ENCODE measurements at places on chromosomes 5 and 9.

DNA sequence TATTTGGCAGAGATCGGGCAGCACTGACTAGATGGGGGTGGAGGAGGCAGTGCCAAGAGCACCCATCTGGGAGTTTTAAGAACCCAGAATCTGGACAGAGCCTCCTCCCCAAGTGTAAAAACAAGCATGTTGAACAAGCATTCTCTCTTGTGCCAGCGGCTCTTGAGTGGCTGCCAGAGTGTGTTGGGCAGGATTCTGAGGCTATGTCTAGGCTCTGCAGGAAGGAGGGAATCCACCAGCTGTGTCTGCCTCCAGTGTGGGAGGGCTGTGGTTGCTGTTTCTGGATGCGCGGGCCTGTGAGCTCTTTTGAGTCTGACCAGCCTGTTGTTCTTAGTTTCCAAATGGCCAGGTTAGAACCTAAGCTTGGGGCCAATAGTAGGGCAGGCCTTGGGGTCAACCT is 39.8 kb downstream of the HMCN2 start:
- DNase-seq = no peak

DNA sequence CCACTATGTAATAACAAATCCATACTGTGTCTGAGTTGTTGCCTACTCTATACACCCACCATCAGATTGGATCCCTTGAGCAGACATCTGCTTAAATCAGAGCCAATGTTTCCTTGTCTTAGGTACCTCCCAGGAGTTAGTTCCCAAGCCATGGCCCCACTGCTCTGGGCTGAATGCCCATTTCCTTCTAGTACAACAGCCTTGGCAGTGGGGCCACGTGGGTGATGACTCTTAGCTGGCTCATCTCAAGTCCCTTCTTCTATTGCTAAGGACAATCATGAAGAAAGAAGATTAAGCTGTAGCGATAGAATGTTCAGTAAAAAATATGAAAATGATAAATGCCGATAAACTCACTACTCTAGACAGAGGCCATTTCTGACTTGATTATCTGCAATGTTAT is 16.6 kb downstream of the PTGR1 start:
- no peak for DNase-seq

DNA sequence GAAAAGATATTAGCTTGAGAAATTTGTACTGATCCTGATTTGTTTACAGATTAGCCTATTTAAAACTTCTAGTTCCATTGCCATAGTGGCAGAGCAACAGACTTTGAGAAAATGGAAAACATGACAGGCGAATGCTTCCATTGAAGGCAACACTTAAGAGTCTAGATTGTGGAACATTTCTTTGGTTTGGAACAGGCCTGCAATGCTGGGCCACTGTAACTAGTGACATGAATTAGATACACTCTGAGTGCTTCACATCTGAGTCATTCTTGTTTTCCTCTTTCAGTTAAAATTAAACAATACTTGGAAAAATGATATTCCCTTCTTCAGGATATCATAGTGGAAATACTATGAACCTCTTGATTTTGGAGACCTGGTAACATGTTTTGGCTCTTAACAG is 453.6 kb upstream of the TUSC1 start:
- DNase-seq = no peak

DNA sequence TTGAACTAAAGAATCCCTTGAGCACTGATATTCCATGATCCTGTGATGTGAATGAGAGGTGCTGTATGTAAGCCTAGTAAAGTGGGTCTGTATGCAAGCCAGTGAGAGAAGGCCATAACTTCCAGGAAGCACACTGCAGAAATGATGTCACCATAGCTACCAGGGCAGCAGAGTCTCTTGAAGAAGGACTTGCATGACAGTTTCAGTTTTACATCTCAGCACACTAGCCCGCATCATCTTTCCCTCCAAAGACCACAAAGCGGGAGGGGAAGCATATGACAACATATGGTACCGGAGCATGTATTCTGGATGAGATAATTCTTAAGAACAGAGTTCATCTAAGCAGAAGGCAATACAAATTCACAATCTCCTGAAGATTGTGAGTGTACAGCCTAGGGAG is 37.6 kb upstream of the MAST4 start:
- DNase-seq = no peak

DNA sequence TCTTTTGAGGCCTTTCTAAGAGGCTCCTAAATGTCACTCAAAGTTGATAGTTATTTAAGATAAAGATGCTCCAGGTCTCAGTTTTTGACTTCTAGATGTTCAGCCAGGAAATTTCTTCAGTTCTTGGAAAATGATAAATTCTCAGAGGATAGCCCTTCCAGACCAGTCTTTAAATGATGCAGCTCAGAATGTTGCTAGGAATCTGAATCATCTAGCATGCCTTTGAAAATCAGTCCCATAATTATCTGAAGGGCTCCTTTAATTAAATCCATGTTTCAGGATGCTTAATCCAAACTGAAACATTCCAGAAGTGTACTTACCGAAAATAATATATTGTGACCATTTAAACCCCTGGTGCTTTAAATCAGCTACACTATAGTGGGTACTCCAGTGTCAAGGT is 107.5 kb upstream of the FBN2 start:
- no peak for DNase-seq

DNA sequence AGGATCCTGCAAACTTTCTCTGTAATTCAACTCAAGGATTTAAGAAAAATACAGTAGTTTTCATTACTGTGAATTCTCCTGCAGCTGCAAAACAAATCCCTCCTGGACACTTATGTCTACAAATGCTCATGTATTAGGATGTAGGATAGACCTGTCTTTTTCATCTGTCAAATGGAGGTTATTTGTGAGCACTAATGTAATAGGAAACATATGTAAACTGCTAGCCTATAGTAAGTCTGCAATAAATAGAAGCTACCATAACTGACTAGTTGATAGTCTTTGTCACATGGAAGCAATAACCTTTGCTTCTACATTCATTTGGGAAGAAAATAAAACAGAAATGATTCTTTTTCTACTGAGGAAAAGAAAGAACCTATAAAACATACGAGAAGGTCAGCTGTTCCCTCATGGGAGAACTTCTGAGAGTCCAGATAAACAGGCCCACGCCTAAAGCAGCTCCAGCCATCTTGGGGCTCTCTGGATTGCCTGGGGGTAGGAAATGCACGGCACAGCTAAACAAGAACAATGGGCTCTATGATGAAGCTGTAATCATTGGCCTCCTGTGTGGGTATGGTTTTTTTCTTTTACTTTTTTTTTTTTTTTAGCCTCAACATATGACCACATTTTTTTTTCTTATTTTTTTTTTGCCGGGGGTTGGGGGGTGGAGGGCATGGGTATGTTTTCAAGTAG is 6.2 kb downstream of the KCNV2 start:
- no peak for DNase-seq

GRCh38 chr9:116891424-116891823 is 204.3 kb downstream of the TRIM32 start:
- DNase-seq = no peak

- no peak for DNase-seq
These were observed 142.8 kb upstream of the RGMB start for GRCh38 chr5:98630621-98631020.

DNA sequence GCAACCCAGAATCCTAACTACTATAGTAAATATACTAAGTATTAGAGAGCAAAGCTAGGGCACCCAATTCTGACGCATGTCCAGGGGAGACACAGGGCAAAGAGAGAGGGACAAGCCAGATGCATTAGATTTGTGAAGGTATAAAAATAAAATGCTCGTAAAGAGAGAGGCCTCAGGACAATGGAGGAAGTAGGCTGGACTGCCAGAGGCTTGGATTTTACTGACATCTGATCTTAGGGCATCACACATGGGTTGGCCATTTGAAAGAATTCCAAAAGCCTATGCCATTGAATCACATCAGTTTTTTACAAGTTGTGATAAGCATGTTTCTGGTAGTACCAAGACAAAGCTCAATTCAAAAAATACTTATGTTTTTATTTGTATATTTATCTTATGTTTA is 149.3 kb upstream of the MSX2 start:
- DNase-seq = no peak

DNA sequence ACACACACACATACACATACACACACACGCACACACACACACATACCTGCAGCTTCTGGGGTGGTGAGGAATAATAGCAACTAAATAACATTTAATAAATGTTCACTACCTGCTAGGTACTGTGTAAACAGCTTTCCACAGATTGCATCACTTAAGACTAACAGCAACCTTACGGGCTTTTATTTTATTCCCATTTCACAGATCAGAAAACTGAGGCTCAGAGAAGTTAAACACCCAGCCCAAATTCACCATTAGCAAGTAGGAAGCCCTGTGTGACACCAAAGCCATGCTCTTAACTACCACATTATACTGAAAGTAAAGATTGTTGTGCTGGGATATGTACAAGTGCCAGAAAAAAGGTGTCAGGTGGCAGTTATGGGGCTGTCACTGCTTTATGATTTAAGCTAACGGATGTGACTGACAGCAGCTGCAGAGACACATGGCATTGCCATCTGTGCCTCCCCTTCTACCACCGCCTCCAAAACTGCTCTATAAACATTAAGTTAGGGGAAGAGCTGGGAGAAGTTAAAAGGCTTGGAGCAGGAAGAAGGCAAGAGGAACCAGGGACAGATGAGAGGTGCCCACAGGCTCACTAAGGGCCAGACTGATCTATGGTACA is 13.6 kb downstream of the MTMR12 start:
- DNase-seq = no peak

DNA sequence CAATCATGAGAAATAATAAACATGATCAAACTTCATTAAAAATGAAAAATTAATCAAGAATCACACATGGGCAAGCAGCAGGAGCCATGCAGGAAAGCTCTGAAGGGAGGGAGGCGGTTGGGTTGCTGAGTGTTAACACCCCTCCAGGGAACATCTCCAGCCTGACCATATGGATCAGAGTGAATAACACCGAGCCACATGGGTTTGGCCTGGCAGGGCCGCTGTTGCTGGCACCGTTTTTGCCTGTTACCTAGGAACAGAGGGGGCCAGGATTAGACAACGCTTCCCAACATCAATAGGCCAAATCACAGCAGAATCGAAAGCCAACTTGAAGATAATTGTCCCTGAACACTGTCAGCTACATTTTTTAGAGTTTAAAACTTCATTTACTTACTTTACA is 160.2 kb downstream of the DENND1A start:
- no peak for DNase-seq

- no peak for DNase-seq
These were observed 296.5 kb upstream of the DMAC1 start for GRCh38 chr9:8096091-8096490.

- DNase-seq = no peak
These were observed 16.1 kb upstream of the RAI14 start for GRCh38 chr5:34639852-34640626.

GRCh38 chr5:55308254-55308836 is 556 bp downstream of the MTREX start:
- DNase-seq = no peak

DNA sequence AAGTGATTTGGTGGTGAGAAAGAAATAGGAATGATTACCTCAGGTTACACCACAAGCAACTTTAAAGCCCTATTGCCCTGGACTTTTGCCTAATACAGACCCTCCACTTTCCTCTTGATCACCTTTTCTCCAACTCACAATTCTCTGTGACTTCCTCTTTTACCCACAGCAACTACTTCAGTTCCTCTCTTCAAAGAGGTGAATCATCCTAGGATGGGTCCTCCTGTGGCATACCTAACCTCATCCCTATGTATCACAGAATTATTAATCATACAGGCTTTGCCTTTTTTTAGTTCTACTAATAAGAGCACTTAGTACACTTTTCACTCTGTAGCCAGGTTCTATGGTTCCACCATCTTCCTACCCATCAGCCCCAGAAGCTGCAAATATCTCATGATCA is 19.6 kb upstream of the INSL6 start:
- no peak for DNase-seq

- no peak for DNase-seq
These were observed 507.7 kb downstream of the CCDC171 start for GRCh38 chr9:16060436-16061129.

DNA sequence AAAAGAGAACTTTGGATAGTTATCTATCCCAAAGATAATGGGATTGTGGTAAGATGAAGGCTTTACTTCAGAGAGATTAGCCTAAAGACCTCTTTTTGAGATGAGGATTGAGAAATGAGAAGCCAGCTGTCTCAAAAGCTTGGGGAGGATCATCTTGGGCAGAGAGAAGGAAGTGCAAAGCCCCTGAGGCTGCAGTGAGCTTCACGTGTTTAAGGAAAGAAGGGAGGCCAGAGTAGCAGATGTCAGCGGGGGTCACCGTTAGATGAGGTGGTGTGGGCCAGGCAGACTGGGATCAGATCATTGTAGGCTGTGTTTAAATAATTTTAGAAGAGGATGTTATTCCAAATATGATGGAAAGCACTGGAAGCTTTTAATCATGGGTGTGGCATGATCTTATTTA is 270.1 kb downstream of the ARHGEF28 start:
- no peak for DNase-seq

DNA sequence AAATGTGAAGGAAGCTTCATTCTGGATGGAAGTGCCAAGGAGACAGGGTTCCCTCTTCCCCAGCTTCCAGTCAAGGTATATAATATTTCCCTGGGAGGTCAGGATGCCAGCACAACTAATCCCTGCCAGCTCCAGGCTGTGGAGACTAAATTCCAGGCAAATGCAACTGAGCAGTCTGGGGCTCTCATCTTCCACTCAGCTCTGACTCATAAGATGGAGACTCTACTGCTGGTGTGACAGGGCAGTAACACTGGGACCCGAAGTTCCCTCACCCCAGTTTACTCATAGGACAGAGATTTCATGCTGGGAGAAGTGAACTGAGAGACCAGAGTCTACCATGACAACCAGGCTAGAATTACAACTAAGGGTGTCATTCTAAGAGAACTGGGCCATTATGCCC is 235.4 kb downstream of the FSTL4 start:
- DNase-seq = no peak

DNA sequence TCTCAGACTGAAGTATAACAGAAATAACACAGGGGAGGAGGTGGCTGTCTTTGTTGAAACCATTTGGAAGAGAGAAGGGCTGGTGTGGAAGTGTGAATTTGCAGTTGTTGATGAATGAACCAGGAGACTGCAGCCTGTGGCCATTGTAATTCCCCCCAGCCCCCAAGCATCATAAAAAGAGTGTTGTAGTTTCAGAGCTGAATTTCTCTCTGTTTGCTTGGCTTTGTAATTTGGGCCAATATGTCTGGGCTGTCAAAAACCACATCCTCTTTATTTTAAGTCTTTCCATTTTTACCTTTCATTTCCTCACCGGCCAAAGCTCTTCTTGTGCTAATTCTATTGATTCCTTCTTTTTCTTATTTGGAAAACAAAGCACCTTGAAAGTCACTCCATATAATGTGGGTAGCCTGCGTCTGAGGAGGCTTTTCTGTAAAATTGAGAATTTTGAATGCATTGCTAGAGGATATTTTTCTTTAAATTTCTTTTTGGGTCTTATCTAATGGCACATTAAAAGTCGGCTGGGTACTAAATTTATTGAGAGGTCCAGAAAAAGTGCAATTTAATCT is 383.3 kb downstream of the OSTF1 start:
- no peak for DNase-seq

- DNase-seq = peak; percentile 55
These were observed 19.7 kb downstream of the CAMSAP1 start for GRCh38 chr9:135887585-135888050.
